ENCODE measurements at places on chromosomes 6 and 20.

GRCh38 chr6:13273931-13274706 lies 54.2 kb downstream of the TBC1D7 start:
- DNase-seq: peak; percentile 33

DNA sequence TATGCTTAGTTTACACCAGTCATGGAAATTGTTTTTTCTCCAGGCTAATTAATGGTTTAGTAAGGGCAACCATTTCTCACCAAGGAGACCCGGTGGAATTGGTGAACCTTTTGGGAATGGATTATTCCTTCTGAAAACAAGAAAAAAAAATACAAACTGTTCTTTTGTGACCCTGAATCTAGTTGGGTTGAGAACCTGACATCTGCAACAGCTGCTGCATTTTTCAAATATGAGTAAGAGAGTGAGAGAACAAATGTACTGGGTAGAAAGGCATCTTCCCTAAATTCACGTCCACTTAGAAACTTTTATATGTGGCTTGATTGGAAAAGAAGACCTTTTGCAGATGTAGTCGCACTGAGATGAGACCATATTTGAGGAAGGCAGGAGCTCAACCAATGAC lies 553.4 kb upstream of the EPHA7 start:
- no peak for DNase-seq

GRCh38 chr6:25344827-25345226 lies 65.7 kb downstream of the CARMIL1 start:
- no peak for DNase-seq

GRCh38 chr6:52317841-52318581 lies 33.5 kb upstream of the MCM3 start:
- no peak for DNase-seq

DNA sequence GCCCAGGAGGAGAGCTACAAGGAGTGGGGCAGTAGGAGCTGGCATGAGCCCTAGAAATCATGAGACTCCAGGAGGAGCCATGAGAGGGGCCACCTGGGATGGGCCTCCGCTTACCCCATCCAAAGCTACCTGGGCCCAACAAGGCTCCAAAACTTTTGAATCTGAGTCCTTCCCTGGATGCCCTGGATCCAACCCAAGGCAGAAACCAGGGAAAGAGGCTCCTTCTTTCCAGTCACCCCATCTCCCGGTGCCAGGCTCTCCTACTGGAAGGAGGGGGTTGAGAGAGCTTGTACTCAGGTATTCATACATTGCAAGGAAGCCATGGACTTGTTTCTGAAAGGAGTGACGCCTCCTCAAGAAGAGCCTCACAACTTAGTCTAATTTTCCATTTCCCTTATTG lies 7.8 kb upstream of the SIRPG start:
- DNase-seq: no peak

DNA sequence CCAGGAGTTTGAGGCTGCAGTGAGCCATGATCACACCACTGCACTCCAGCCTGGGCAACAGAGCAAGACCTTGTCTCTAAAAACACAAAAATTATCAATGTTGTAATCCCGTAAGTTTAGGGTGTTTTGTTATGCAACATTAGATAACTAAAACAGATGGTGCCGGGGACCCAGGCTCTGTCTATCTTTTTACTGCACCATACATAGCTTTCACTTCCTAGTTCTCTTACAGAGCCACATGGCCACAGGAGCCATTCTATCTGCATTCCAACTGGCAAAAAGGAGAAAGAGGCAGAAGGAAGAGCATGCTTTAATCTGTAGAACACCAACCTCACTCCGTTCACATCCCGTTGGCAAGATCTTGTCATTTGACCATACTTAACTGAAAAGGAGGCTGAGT lies 5.4 kb upstream of the TCF15 start:
- no peak for DNase-seq

DNA sequence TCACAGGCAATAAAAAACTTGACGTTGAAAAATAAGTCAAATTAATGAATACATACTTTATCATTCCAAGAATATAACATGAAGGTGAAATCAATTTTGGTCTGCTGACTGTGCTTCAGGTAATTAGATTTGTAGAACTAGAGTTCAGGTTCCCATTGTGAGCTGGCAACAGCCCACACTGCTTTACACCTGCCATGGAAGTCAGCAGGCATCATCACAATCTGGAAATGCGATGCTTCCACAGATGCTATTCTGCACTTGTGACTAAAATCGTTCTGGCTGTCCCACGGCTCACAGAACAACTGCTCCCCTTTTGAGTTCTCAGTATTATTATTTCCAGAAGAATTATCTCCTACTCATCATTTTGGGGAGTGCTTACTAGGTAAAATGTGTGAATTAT lies 62.6 kb upstream of the THEMIS start:
- DNase-seq: no peak

DNA sequence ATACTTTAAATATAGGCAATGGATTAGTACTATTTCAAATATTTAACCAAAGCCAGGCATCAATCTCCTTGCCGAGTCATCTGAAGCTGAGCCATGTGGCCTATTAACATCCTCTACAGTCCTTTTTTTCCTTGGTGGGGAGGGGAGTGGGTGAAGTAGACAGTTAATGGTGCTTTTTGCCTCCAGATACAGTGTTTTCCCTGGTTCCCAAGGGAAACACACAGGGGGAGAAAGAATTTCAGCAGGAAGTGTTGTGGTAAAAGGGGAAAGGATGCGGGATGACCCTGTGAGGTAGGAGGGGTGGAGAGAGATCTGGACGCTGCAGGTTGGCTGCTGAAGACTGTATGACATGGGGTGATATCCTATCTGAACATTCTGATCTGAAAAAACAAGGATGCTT lies 9.6 kb downstream of the CLDN20 start:
- no peak for DNase-seq

DNA sequence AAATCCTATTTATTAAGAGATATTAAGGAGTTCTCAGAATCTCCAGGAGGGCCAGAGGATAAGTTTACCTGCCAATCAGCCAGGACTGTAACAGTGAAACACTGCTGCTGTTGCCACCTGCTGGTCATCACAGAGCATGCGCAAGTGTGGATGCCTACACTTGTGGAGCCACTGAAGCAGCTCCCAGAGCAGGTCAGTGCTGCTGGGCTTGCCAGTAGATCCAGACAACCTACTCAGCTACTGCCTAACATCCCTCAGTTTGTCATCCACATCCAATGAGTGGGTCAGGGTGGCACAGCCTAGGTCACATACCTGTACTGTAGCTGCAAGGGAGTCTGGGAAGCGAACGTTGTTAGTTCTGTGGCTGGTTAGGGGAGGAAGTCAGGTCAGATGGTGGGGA lies 18.3 kb upstream of the NHSL1 start:
- DNase-seq: peak; percentile 8

All from stimulated activated CD8-positive, alpha-beta memory T cell treated with anti-CD3 and anti-CD28 coated beads, Interleukin-7, amount 100 ng/mL, for 24 hours (primary cell).